Sciatic nerve (tissue), 2 donors: ENCODE measurements at places on chromosomes 1 and 21. TPM values are rescaled to one million over a fixed set of nuclear protein-coding genes. Genes with fewer than 3 reads are reported as not detected.

- DNase-seq: no peak
Observed at GRCh38 chr1:22681556-22682276, 28.7 kb downstream of the C1QB start.

GRCh38 chr1:121417325-121417923 is 232.6 kb downstream of the SRGAP2C start:
- no peak for DNase-seq

- DNase-seq: no peak
Observed at GRCh38 chr1:209505044-209505443, 78.5 kb upstream of the CAMK1G start.

- DNase-seq: peak; percentile 64
Observed at GRCh38 chr1:204578867-204579664, 62.9 kb downstream of the MDM4 start.

- DNase-seq: no peak
Observed at GRCh38 chr1:117660271-117660965, 54.6 kb downstream of the TENT5C start.

DNA sequence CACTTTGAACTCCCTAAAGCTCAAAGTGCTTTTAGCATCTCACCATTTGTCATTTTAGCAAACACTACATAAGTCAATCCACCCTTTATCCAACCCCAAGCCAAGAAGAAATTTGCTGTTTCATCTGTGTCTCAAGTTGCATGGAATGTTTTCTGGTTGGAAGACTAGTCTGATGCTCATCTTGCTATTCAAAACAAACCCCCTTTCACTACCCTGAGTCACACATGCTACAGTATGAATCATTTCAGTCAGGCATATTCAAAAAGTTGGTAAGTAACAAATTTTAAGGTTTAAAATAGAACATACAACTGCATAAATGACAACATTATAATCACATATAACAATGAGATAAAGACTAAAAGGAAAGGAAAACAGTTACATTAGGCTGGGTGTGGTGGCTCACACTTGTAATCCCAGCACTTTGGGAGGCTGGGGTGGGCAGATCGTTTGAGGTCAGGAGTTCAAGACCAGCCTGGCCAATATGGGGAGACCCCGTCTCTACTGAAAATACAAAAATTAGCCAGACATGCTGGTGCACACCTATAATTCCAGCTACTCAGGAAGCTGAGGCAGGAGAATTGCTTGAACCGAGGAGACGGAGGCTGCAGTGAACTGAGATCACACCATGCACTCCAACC is 38.7 kb downstream of the DSTYK start:
- DNase-seq: no peak

GRCh38 chr1:211606332-211606913 is 27.5 kb upstream of the SLC30A1 start:
- no peak for DNase-seq

GRCh38 chr1:226912587-226913176 is 27.4 kb upstream of the COQ8A start:
- DNase-seq: no peak

DNA sequence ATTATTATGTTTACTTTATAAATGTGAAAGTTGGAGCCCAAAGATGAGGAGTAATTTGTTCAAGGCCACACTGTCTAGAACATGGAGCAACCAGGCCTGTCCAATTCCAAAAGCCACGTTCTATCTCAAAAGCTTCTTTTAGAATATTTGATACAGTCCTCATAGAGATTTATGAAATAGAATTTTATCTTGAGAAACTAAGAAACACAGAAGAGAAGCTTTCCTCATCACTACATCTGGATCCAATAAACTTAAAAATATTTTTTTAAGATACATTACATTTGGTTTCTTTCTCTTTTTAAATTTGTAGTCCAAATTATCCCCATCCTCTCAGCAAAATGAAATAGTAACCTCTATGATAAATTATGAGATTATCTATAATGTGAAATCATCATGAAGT is 58.9 kb downstream of the DDAH1 start:
- no peak for DNase-seq

- peak; percentile 80 for DNase-seq
Observed at GRCh38 chr21:33383056-33383888, 19.9 kb upstream of the IFNGR2 start.

- no peak for DNase-seq
Observed at GRCh38 chr1:161483361-161483760, 21.9 kb upstream of the FCGR2A start.

DNA sequence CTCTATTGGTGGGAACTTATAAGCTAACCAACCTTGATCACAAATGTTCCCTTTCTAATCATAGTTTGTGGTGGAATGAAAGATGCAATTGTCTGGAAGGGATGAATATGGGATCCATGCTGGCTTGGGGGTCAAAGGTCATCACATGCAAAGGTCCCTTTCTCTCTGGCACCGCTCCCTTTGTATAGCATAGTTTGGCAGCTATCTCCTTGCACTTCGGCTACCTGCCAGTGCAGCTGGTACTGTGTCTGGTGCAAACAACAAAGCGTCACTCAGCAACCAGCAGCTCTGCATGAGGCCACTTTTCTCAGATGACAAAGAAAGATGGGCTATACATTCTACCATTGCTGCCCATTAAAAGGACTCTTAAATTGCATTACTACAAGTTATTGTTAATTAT is 188.2 kb upstream of the NFIA start:
- DNase-seq: no peak

GRCh38 chr1:218872928-218873327 is 300.8 kb upstream of the LYPLAL1 start:
- no peak for DNase-seq

DNA sequence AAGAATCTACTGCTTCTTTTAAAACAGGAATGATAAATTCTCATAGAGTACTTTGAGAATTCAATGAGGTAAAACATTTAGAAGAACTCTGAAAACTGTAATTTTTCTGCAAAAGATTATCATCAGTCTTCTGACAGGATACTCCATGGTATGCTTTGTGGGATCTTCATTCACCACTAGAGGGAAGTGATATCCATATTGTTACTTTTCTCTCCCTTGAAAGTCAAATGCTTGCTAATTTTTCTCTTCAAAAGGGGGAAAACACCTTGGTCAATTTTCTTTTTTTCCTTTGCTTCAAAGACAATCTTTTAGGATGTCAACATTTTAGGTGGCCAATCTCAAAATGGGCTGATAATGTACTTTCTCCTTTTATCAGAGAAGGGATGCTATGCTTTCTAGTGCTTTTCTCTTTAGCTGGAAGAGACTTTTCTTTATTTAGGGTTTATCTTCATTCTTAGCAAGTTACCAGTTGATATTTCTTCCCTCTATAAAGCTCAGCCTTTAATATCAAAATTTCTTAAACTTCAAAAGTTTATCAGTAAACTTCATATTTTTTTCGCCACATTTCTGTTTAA is 95.5 kb downstream of the NEGR1 start:
- DNase-seq: no peak

- DNase-seq: no peak
Observed at GRCh38 chr1:47921935-47922415, 75.2 kb downstream of the TRABD2B start.

DNA sequence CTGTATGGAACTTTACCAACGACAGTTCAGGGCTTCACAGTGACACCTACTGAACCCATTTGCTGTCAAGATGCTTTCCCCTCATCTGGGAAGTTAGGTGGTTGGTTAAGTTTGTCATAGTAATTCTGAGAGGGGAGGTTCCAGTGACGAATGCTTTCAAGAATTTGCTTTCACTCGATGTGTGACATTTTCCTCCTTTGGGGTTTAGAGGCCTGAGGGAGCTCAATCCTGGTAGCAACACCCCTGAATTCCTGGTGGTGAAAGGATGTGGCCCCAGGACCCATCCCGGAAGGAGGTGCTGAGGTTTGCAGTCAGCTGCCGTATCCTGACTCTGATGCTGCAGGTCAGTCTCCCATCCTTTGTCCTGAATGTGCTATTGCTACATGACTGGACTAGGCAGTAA is 2.8 kb downstream of the PIGV start:
- DNase-seq: no peak

DNA sequence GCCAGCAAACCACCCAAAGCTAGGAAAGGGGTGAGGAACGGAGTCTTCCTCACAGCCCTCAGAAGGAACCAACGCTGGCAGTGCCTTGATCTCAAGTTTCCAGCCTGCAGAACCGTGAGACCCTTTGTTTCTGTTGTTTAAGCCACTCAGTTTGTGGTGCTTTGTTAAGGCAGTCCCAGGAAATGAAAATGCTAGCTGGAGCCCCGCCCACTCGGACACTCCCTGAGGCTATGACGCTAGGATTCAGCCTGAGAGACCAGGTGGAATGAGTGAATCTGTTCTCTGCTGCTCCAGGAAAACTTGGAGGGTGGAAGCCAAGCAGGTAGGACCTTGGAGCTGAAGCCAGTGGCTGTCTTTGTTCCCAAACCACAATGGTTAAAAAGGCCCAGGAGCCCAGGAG is 196.5 kb upstream of the POU3F1 start:
- no peak for DNase-seq

GRCh38 chr1:1622010-1622787 is 6.9 kb downstream of the MIB2 start:
- no peak for DNase-seq

DNA sequence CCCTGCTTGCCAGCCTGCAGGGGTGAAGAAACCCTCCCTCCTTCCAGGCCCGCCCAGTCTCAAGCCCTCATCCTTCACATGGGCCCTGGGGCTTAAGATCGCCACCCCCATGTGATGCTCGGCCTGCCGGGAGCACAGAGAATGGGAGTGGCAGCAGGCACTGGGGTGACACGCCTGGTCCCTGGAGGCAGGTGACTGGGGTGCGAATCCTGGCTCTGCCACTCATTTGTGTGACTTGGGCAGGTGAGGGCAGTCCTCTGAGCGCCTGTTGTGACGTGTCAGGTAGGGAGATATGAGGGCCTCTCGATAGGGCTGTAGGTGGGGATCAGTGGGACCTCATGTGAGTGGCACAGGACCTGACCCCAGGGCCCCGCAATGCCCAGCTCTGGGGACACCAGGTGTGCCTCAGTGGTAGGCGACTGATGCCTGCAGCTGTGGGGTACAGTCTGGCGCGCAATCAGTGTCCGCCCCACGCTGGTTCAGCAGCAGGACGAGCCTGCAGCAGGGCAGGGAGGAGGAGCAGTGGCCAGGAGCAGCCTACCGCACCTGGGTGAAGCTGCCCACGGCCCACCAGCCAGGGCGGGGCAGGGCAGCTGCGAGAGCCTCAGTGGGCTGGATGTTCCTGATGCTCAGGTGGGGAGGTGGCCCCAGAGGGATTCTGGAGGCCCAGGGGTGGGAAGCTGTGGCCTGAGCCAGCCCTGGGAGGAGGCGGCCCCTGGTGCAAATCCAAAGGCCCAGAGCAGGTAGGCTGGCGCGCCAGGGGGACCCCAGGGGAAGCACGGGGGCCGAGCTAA is 6.2 kb downstream of the SH2D5 start:
- peak; percentile 42 for DNase-seq

CFAP141 gene
- total RNA-seq: not detected

MAEL gene
- total RNA-seq: 0.62 TPM

KLHDC8A gene
- 17.4 TPM for total RNA-seq

ITGB2 gene
- total RNA-seq: 56.7 TPM

REN gene
- total RNA-seq: not detected

KRTAP12-2 gene
- not detected for total RNA-seq

CYYR1 gene
- total RNA-seq: 31.7 TPM

PRAMEF1 gene
- not detected for total RNA-seq
